Right atrium auricular region (tissue), 2 donors: ENCODE measurements at places on chromosomes 5 and 9.

- no peak for DNase-seq
Measured at GRCh38 chr5:132459031-132459982, 31.3 kb downstream of the IRF1 start.

GRCh38 chr5:54438620-54439389, 16.7 kb upstream of the HSPB3 start:
- no peak for DNase-seq

GRCh38 chr9:105194234-105194633, 50.2 kb upstream of the SLC44A1 start:
- no peak for DNase-seq

DNA sequence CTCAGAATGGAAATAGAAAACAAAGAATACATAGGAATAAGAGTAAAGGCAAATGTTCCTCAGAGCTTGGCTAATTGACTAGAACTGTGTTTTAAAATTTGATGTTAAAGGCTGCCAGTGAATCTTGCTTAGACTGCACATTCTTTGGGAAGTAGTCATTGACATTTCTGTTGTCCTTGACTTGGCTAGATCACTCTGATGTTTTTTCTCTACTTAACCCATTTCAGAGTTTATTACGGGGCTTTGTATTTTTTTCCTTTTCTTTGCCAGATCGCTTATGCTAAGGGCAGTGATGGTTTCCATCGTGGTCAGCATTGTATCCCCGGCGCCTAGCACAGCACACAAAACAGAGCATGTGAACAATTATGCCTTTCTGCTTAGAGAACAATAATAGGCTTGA, 1126.7 kb upstream of the CDH9 start:
- DNase-seq: no peak
